GM13977 (cell line): ENCODE measurements at places on chromosomes 6 and 20.
A peak's percentile ranks its signal among the peaks of the same experiment; 100 is the strongest.

DNA sequence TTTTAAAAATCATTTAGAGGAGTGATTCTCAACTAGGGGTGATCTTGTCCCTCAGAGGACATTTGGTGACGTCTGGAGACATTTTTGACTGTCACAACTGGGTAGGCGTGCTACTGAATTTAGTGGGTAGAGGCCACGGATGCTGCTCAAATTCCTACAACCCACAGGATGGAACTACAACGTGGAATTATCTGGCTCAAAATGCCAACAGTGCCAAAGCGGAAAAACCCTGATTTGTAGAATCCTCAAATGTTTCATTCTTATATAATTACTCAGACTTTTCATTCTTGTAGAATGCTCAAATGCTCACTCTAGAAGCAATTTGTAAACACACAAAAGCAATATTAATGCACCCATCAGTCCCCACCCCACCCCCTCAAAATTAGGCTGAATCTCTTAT lies 229.8 kb downstream of the ZMYND8 start:
- DNase-seq, result no peak

DNA sequence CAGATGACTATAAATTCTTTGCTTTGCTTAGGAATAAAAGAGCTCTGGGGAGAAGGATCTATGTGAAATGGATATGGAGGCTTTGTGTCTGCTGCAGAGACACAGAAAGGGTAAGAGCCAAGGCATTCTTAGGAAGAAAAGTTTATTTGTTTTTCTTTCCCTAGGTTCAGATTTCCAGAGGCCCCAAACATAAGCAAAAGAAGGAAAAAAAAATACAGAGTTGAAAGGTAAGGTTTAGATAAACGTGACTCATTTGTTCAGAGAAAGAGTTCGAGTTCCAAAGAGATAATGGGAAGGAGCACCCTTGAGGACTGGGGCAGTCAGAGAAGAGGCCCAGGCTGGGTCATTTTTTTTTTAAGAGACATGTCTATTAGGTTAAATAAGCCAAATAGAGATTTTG lies 27.4 kb upstream of the BMP5 start:
- no peak for DNase-seq

DNA sequence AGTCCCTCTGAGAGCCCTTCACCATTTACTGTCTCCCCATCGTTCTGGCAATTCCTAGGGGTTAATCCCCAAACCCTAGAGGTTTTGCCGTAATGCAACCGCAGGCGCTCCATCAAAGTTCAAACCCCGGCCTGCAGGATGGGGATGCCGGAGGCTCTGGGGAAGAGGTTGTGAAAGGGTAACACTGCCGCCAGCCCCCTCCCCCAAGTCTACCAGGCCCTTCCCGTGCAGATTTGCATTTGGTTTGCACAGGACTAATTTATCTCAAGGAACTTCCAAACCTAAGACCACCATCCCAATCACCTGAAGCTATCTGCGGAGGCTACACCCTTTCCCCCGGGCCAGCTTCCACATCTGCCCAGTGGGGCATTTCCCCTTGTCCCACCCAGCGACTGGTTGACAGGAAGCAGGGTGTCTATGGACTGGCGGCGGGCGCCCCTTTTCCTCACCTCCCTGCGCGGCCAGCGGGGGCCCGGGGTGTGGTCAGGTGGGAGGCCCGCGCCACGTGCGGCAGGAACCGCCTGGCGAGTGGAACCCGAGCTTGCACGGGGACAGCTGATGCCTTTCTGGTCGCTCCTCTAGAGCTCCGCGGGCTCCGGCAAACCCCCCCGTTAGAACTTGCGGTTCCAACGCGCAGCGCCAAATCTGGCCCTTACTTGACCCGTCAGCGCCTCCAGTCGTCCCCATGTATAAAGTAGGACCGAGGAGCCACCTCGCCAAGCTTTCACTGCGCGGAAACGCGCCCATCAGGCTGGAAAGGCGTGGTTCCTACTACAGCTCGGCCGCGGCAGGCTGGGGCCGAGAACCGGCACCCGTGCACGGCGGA lies 9.4 kb upstream of the SLC4A11 start:
- no peak for DNase-seq

DNA sequence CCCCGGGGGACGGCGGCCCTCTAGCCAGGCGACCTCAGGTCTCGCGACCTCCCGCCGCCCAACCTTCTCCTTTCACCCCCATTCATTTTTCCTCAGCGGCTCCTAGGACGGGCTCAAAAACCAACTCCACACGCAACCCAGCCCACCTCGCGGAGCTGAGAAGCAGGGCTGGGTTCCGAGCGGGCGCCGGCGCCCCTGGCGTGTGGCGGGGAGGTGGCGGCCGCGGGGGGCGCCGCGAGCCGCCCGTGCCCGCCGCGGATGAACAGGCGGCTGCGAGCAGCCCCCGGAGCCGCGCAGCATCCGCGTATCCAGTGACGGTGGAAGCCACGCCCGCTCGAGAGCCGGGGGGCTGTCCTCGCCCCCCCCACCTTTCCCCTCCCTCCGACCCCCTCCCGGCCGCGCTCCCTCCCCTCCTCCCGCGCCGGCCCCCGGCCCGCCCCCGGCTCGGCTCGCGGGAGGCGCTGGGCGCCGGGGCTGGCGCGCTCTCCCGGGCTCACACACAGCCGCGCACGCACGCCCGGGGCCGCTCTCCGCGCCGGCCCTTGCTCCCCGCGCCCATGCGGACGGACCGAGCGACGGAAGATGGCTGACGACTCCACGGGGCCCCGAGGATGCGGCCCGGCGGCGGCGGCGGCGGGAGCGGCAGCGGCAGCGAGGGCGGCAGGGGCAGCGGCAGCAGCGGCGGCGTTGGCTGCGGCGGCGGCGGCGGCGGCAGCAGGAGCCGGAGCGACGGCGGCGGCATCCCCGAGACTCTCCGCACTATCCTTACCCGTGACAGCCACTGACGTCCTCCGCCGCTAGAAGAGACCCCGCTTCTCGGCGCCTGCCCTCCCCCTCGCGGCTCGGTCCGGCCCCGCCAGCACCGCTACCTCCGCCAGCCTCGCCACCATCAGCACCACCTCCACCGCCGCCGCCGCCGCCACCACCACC lies at the start of gene SOBP:
TSS of gene SOBP (plus strand) at position 482 of the 930 bp plus-strand sequence. CDS start 500 bp downstream, outside the sequence.
- peak; percentile 69 for DNase-seq
